ENCODE measurements at places on chromosomes 2 and 18. TPM values are rescaled to one million over a fixed set of nuclear protein-coding genes. Genes with fewer than 3 reads are reported as not detected.

GRCh38 chr2:37267685-37268084 is 36.2 kb downstream of the NDUFAF7 start:
- no peak for DNase-seq

SALL3 gene
- total RNA-seq, result not detected

DNA sequence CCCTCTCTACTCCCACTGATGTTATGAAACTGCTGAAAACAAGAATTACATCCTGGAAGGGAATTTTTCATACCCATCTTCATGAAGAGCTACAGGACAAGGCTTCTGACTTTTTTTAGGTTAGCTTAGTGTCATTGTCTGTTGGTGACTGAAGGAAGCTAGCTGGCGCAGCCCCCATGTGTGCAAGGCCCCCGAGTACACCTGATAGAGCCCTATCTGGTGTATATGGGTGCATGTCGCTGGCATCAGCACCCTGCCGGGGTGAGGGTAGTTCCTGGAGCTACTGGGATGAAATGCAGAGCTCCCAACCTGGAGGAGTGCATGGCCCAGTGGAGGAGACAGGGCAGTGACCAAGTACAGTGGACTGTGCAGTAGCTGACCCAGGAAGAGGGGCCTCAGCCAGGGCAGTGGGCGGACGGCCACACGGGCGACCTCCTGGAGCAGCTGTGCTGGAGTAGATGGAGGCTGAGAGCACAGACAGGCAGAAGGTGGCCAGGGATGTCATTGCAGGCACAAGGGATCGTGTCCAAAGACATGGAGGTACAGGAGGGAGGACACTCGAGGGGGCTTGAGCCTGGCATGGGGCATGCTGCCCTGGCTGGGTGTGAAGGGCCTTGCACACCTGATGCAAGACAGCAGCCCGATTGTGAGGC is 12.1 kb downstream of the IMPA2 start:
- no peak for DNase-seq

DNA sequence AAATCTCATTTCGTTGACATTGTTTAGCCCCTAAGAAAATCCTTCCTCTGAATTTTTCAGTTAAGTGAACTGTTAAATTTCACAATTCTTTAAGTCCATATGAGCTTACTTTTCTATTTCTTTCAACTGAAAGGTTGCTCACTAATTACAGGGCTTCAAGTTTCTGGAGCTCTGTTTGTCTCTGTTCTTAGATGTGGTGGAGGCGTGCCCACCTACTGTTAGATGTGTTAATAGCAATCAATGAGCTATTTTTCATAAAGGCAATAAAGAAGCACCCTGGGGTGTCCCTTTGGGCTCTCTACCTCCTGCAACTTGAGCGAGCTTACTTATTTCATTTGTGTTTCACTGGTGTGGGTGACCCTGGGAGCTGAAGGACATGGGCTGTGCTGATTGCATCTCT is 25.0 kb downstream of the CREG2 start:
- DNase-seq, result no peak

DNA sequence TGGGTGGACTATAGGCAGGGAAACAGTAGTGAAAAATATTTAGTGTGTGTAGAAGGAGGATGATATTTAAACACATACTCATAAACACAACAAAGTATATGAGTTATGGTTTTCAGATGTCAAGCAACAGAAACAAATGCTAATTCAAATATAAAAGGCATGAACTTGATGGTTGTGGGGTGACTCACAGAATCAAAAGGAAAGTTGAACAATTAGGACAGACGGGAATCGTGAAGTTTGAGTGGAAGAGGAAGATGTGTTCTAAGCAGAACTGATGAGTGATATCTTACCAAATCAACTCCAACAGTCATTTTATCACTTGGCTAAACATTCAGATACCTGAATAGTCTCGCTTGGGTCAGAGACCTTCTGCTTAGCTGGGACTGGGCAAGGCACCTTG is 53.6 kb upstream of the ITGA6 start:
- no peak for DNase-seq

GRCh38 chr2:84879584-84880394 is 1.1 kb downstream of the TRABD2A start:
- no peak for DNase-seq

ALLC gene
- not detected for total RNA-seq

GRCh38 chr18:36602620-36603019 is 226.2 kb downstream of the TPGS2 start:
- DNase-seq, result no peak

Measured in lower leg skin (tissue), 4 donors.